ENCODE measurements at places on chromosomes 4 and X.

DNA sequence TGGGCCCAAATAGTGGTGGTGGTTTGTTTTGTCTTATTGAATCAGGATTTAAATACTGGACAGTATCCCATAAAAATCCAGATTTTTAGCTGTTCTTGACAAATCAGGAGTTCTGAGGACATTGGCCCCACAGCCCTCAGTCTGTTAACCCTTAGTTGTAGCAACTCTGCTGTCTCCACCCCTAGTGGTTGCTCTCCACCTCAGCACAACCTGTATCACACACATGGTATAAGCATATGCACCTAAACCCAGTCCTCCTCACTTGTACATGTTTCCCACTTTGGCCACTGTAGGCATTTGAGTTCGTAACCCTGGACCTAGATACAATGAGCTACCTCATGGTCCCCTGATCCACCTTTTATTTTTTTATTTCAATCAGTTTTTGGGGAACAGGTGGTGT lies 75.9 kb downstream of the MRPL1 start:
- DNase-seq = no peak

DNA sequence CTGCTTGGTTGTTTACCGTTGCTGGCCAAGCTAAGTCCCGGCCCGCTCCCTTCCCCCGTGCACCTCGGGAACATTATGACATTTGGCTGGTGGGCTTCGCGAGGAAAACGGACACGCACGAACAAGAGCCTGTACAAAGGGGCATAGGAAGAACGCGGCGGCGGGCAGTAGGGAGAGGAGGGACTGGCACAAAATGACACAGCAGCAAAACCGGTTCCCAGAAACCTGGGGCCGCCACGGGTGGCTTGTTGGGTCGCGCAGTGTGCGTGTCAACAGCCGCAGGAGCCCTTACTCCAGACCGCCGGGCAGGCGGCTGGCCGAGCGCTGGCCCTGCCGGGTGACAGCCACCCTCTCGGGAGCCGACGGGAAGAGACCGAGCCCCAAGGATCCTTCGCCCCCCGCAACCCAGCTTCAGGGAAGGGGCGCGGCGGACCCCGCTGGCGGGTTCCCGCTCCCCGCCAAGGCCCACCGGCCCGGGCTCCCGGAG lies 1.6 kb upstream of the LIN54 start:
- peak; percentile 20 for DNase-seq

DNA sequence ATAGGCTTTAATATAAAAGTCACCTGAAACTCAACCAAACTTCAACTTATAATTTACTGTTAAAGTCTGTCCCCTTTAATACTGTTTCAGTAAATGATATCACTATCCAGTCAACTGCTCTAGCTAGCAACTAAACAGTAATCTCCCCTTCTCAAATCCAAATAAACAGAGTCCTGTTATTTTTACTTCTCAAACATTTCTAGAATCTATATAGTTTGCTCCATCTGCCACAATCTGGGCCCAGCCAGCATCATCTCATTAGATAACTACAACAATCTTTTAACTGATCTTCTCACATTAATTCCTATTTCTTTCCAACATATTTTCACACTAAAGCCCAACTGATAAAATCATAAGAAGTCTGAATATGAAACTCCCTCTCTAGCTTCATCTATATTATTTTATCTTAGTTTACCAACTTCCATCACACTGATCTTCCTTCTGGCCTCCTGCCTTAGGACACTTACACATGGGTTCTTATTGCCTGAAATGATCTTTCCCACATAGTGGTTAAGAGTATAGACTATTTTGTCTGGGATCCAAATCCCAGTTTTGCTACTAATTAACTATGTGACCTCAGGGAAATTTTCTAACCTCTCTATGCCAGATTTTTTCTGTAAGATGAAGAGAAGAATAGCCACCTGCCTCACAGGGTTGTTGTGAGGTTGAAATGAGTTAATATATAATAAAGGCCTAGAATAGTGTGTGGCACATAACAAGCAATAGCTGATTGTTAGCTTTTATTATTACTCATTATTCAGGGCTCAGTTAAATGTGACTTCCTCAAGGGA lies 18.6 kb downstream of the TBCK start:
- DNase-seq = no peak

DNA sequence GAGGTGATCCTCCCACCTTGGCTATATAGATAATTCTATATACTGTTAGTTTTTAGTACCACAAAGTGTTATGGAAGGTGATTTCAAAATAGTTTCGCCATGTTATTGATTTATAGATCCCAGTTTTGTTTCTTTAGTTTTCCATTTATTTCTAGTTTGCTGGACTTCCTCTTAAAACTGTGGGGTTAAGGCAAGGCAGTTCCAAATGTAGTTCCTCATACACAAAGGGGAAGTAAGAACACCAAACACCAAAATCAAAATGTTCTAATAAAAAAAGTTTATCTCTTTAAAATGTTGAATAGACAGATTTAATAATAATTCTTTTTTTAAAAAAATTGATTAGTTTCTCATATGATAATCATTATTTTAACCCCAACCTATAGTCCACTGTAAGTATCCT lies 6.8 kb upstream of the CISD2 start:
- DNase-seq = no peak

All from left ventricle myocardium inferior (tissue), 1 donor.